Keratinocyte (primary cell): ENCODE measurements at places on chromosomes 1 and 21.

- DNase-seq = no peak
Observed at GRCh38 chr1:40788561-40789341, 5.2 kb downstream of the KCNQ4 start.

DNA sequence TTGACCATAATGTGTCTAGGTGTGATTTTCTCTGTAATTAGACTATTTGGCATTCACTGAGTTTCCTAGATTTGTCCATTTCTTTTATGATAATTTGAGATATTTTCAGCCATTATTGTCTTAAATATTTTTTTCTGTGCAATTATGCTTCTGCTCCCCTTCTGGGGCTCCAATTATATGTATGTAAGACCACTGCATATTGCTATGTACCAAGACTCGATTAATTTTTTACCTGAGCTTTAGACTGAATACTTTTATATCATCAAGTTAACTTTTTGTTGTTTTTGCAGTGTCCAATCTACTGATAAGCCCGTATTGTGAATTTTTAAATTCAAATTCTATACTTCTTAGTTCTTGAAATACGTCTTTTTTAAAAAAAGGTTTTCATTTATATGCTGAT lies 5.1 kb upstream of the TAF1A start:
- no peak for DNase-seq

- DNase-seq = no peak
Observed at GRCh38 chr1:210236840-210237409, 4.3 kb downstream of the SERTAD4 start.

DNA sequence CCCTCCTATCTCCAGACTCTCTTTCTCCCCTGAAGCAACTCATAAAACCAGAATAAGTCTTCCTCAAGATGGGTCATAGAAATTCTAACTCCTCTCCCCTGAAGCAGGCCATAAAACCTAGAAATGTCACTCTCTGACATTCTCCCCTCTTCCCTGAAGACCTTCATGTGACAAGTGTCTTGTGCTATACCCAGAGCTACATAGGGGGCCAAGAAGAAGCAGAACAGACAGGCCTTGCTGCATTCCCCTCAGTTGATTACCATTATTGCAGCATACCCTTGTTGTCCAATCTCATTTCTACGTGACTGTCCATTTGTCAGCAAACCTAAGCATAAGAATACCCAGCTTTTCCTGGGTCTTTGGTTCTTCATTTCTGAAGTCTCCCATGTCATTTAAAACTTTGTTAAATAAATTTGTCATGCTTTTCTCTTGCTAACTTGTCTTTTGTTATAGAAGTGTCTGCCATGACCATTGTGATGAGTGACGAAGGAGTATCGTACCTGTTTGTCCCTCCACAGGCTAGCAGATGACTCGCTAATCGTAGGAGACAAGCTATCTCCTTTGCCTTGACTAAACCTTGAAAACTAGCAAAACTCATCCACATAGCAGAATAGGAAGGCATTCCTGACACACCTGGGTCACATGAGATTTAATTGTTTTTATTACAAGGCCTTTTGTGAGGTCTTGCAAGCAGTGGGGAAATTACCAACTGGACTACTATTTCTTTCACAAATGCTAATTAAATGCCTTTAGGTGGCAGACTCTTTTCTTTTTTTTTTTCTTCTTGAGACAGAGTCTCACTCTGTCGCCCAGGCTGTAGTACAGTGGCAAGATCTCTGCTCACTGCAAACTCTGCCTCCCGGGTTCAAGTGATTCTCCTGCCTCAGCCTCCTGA lies 39.4 kb upstream of the ZNF326 start:
- no peak for DNase-seq

DNA sequence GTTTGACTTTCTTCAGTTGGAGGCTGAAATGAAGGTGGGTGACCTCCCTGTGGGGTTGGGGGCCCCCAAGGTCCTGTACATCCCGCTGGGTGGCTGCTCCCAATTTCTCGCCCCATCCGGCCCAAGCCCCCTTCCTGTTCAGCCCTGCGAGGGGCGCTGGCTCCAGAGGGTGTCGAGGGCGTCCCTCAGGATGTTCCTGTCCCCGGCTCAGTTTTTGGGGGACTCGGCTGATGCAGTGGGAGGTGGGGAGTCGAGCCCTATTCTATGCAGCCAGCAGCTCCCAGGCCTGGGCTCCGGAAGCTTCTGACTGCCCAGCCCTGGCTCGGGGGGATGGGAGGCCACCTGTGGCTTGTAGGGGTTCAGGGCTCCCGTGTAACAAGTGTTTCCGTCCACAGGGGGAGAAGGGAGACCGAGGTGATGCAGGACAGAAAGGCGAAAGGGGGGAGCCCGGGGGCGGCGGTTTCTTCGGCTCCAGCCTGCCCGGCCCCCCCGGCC lies 38.2 kb downstream of the SLC19A1 start:
- no peak for DNase-seq

DNA sequence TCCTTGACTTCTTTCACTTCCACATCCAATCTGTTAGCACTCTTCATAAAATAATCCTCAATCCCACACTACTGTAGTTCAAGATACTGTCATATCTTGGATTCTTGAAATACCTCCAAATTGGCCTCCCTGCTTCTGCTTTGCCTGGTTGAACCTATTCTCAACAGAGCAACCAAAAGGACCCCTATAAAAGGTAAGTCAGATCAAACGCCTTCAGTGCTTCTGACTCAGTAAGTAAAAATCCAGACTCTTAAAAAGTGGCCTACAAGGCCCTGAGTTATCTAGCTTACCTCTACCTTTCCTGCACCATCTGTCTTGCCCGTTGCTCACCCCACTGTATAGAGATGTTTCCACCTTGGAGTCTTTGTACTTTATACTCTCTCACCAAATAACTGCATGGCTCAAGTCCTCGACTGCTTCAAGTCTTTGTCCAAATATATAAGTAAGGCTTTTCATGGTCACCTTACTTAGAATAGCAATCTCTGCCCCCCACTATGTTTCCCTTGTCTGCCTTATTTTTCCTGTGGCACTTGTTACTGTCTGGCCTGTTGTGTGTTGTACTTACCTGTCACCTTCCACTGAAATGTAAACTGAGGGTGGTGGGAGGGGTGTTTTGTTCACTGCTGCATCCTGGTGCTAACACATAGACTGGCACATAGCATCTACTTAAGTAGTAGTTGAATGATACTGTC lies 5.1 kb upstream of the PIGV start:
- DNase-seq = no peak

DNA sequence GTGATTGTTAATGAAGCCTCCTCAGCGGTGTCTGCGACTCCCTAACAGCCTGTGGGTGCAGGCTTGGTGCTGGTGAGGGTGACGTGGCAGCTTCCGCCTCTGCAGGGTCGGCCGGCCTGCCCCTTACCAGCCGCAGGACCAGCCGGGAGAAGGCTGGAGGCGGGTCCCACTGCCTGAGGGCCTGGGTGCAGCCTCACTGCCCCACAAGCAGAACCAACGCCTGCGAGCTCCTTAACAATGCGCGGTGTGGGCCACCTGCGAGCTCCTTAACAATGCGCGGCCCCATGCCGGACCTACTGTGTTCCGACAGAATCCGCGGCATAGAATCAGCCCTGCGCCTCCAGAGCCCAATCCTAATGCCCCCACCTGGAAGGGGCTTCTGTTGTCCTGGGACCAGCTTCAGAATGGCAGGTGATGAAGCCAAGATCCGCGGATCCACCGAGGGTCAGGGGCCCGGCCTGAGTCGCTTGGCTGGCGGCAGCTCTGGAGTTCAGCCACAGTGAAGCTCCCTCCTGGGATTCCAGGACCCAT lies 54.4 kb upstream of the AJAP1 start:
- no peak for DNase-seq

DNA sequence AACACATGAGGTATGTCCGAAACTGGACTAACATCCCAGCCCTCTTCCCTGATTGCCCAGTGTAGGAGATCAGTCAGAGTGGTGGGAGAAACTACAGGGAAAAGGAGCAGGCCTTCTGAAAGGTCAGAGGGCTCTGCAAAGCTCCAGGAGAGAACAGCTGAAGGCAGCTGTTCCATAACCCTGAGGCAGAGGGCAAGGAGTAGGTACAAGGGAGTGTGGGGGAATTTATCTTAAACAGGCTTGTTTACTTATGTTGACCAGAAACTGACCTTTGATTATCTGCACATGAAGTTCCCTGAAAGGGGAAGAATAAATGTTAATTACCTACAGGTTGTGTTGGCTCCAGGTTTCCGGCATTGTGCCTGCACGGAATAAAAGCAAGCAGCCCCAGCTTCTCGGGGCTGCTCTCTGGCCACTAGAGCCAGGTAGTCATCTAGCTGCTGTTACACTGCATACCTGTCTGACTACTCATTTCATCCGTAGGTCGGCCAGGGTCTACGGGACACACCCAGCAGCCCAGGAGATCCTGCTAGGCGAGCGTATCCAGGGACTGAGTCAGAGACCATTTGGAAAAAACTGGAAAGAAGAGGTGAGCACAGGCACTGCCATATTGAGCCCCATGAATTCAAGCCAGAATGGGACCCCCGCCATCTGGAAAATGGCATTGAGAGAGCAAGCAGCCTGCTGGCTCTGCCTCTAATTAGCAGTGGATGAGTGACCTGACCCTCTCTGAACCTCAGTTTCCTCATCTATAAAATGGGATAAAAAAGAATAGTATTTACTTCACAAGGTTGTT lies 14.9 kb upstream of the PAQR7 start:
- DNase-seq = no peak

DNA sequence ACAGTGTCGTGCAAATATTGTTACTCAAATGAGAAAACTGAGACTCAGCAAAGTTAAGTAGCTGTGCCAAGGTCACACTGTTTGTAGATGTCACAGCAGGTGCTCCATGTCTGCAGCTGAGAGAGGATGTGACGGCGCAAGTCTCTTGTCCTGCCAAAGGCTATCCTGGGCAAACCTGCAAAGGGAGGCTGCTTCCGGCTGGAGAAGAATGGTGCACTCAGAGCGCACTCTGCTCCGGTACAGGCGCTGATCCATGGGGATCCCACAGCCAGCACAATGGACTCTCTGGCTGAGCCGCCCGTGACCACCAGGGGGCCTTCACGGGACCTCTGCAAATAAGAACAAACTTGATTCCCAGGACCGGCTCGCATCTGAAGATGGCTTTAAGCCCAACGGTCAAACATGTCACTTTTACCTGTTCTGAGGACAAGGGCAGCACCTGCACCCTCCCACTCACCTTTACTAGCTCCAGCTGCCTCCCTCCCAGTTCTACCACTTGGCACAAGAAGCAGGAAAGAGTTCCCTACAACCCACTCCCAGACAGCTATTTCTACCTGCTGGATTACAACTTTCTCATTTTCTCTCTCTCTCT lies 21.9 kb downstream of the RD3 start:
- DNase-seq = peak; percentile 15

GRCh38 chr1:242201090-242201489 lies 202.2 kb upstream of the MAP1LC3C start:
- DNase-seq = no peak

GRCh38 chr1:194515916-194516315 lies 1329.5 kb upstream of the B3GALT2 start:
- DNase-seq = no peak

DNA sequence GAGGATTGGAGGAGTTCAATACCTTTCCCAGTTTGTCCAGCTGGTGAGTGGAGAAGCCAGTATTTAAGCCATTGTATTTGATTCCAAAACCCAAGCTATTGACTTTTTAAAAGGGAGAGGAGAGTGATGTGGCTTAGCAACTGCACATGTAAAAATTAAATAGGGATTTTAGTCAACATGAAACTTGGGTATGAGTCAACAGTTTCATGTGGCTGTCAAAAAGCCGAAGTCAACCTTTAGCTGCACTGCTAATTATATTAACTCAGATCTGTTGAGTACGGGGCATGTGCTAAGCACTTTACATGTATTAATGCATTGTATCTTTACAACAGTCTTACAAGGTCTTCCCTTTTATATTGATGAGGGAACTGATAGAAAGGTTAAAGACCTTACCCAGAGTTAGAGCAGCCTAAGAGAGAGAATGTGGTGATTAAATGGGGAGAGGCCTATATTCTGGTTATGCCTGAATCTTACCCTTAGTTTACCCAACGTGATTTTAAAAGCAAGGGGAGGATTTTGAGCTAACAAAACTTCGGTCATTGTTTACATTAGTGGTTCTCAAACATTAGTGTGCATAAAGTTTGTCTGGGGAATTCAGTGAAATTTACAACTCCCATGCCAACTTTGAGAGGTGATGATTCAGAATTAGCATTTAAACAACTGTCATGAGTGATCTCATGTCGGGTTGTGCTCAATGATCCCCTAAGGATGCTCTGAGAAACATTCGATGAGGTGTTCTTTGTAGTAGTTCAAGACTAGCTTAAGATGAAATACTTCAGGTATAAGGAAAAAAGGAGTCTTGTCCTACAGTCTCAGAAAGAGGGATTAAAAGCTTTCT lies 6.9 kb upstream of the SLC35F3 start:
- no peak for DNase-seq

DNA sequence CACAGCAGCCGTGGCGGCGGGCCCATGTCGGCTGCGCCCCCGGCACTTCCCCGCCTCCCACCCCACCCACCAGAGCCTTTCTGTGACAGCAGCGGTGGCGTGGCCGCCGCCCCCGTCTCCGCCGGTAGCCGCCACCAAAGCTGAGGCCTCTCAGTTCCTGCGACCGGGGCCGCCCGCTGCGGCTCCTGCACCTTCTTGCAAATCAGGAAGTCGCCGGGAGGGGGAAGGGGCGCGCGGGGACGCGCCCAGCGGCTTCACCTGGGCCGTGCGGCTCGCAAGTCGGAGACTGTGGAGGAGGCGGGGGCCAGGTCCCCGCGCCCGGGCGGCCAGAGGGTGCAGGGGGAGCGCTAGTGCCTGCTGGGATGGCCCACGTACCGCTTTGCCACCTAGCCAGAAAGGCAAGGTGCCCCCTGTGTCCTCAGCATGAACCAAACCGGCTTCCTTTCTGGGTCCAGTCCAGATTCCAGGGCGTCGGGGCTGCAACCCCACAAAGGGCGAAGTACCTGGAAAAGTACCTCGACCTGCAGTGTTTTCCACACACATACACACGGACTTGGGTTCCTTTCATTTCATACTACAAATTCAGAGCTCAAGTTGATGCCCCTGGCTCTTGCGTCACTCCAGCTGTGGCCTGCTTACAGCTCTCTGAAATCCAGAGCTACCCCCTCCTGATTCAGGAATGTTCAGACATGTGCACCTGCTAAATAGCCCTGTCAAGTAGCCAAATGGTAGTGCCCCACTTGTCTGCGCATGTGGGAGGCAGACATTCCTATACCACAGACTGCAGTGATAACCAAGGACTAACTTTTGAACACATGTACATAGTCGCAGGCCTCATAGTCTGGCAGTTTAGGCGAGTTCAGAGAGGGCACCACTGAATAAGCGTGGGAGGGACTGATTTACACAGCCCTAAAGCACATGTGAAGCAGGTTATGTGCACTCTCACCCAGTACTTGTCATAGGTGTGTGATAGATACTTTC lies at the start of gene DENND1B:
DENND1B (minus strand) TSS at position 199 of the 981 bp plus-strand sequence. CDS start 325 bp downstream, outside the sequence.
- no peak for DNase-seq

DNA sequence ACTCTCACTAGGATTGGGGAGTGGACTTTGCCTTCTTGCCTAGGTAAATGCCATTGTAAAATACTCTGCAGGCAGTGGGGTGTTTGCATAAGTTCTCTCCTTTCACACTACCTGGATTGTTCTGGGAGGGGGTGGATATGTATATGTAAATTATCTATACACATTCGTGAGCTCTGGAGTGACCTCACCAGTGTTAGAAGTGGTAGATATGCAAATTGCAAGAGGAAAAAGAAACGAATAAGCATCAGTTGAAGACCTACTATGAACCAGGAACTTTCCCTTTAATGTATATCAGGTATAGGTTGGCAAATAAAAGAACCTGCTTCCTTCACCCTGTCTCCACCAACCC lies 1.5 kb upstream of the ARHGEF11 start:
- DNase-seq = no peak
